ENCODE measurements at places on chromosomes 12 and 14. TPM values are rescaled to one million over a fixed set of nuclear protein-coding genes. Genes with fewer than 3 reads are reported as not detected.

CIT gene
- total RNA-seq: 1.9 TPM

HOXC13 gene
- not detected for total RNA-seq

- no peak for DNase-seq
- no peak overlapping the region for H3K4me3 ChIP-seq
- H3K27ac ChIP-seq: no peak overlapping the region
- no peaks in the 10 kb centered on the region for H3K4me1 ChIP-seq
- no peaks in the 10 kb centered on the region for H3K27me3 ChIP-seq
- peaks cover 62% of the 10 kb centered on the region for H3K36me3 ChIP-seq
Observed at GRCh38 chr12:26658991-26659390, 174.0 kb downstream of the ITPR2 start.

DNA sequence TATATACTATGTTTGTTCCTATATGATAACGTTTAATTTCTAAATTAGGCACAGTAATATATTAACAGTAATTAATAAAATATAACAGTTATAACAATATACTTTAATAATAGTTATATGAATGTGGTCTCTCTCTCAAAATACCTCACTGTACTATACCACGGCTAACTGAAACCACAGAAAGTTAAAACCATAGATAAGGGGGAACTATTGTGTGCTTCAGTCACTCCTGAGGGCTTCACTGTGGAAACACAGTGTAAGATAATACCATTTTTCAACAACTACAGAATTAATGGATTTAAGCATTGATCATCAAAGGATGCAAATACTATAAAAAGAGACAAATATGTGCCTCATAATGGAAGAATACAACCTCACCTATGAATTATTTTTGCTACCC, 266.4 kb upstream of the RGS6 start:
- no peaks in the 10 kb centered on the region for H3K36me3 ChIP-seq
- H3K4me3 ChIP-seq: no peak overlapping the region
- H3K4me1 ChIP-seq: no peaks in the 10 kb centered on the region
- H3K27ac ChIP-seq: no peak overlapping the region
- no peaks in the 10 kb centered on the region for H3K27me3 ChIP-seq

HOXC9 gene
- total RNA-seq: not detected

All from T-cell (primary cell).